ENCODE measurements at places on chromosomes 2 and 18. TPM values are rescaled to one million over a fixed set of nuclear protein-coding genes. Genes with fewer than 3 reads are reported as not detected.

GRCh38 chr2:218782528-218782844, 539 bp downstream of the CYP27A1 start:
- no peak overlapping the region for H3K27ac ChIP-seq
- H3K4me3 ChIP-seq = no peak overlapping the region
- H3K27me3 ChIP-seq = peaks cover 50% of the 10 kb centered on the region
- H3K4me1 ChIP-seq = peaks cover 4% of the 10 kb centered on the region
- H3K36me3 ChIP-seq = no peaks in the 10 kb centered on the region

- no peaks in the 10 kb centered on the region for H3K4me1 ChIP-seq
- no peaks in the 10 kb centered on the region for H3K36me3 ChIP-seq
- no peak overlapping the region for H3K27ac ChIP-seq
- no peaks in the 10 kb centered on the region for H3K27me3 ChIP-seq
Measured at GRCh38 chr2:191385416-191386160, 140.4 kb downstream of the MYO1B start.

- no peaks in the 10 kb centered on the region for H3K36me3 ChIP-seq
- no peaks in the 10 kb centered on the region for H3K27me3 ChIP-seq
- no peaks in the 10 kb centered on the region for H3K4me1 ChIP-seq
- no peak overlapping the region for H3K4me3 ChIP-seq
- DNase-seq = no peak
Measured at GRCh38 chr2:225842939-225843338, 443.4 kb downstream of the NYAP2 start.

- H3K4me1 ChIP-seq = no peaks in the 10 kb centered on the region
- H3K36me3 ChIP-seq = no peaks in the 10 kb centered on the region
- no peak overlapping the region for H3K27ac ChIP-seq
- no peak for DNase-seq
Measured at GRCh38 chr18:29154758-29155725, 978.1 kb upstream of the CDH2 start.

DNA sequence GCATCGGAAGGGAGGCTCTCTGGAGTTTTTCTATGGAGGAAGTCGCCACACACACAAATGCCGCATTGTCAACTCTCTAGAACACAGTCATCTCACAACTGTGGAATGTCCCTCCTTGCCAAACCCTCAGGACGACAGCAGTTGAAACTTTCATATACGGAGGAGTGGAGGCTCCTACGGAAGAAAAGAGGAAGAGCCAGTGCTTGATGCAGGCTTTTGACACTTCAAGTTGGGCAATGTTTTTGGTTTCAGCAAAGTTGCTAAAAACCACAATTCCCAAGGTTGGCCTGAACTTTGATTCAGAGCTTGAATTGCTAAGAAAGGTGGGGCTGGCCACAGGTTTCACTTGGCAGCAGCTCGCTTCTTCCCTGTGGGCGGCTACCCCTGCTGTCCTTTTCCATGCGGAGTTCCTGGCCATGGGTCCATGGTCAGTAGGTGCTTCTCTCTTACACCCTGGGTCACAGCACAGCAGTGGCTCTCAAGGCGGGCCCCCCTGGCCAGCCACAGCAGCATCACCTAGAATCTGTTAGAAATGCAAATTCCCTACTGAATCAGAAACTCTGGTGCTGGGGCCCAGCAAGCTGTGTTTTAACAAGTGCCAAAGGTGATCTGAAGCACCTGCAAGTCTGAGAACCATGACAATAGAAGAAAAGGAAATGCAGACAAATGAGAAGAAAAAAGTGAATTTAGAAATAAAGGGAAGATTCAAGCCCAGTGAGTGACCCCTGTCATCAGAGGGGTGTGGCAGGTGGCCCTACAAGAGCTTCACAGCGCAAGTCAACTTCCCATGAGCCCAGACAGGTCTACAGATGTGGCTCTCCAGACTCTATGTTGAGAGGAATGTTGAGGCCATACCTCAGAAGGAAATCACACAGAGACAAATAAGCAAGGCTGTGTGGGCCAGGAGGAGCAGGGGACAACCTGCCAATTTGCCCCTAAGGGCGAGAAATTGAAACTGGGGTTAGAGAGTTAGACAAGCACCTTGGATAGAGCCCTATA, 856.4 kb downstream of the RNF144A start:
- H3K27ac ChIP-seq = peak overlapping the region; percentile 62
- H3K4me1 ChIP-seq = peaks cover 21% of the 10 kb centered on the region

- H3K27ac ChIP-seq = no peak overlapping the region
- H3K4me3 ChIP-seq = no peak overlapping the region
- peaks cover 22% of the 10 kb centered on the region for H3K27me3 ChIP-seq
- no peak for DNase-seq
- no peaks in the 10 kb centered on the region for H3K36me3 ChIP-seq
Measured at GRCh38 chr2:205752924-205753323, 70.6 kb downstream of the NRP2 start.

DNA sequence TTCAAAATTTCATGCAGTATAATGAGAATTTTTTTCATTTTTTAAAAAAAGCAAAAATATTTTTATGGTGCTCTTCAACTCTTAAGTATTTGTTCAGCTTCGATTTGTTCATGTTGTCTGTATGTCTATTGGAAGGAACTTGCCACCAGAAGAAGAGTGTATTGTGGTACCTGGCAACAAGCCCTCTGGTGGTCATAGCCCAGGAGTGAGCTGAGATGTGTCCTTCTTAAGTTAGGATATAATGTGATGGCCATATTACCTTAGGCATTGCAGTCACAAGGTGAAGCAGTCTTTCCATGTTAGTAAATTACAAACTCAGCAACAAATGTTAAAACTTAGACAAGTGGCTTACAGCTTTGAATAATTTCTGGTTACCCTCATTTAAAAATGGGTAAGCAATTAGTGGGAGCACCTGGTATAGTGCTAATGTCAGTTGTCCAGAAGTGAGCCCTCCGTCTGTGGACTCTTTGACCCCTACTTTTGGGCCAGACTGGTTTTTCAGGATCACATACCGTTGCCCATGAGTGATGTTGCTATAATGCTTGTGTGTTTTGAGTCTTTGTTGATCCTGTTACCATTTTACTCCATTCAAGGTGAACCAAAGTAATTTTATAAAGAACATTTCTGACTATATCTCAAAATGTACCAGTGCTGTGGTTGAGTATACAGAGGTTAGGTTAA, 57.4 kb downstream of the MYO1B start:
- DNase-seq = no peak
- peaks cover 3% of the 10 kb centered on the region for H3K27me3 ChIP-seq
- no peak overlapping the region for H3K4me3 ChIP-seq
- H3K27ac ChIP-seq = no peak overlapping the region
- no peaks in the 10 kb centered on the region for H3K4me1 ChIP-seq
- H3K36me3 ChIP-seq = no peaks in the 10 kb centered on the region

DNA sequence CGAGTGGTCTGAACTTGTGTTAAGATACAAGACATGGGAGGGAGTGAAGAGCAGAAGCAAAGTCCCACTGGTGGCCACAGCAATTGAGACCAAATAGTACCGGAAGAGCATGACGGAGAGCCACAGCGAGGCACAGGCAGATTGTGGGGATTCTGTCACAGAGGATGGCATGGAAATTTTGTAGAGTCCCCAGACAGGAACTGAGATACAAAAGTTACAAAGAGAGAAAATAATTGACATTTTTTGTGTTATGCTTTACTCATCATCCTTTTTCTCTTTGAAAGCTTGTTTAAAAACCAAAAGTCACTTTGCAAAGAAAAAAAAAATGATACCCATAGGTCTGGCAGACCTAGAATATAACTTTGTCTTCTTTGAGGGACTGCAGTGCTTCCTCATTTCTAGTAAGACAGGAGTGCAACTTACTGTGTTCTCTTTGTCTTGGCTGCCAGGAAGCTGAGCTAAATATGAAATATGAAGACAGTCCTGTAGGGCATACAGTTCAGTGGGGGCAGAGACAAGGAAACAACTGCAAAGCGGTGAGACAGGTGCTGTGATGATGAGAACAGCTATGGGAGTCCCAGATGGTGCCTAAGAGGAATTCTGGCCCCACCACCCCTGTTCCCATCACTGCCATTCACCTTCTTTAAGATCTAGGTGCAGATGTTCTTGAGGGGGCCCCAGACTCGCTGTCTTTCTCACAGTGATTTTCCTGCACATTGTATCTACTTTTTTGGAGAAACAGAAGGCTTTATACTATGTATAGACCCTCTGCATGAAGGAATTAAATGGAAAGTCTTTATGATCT, 5.2 kb downstream of the ARHGAP25 start:
- H3K4me3 ChIP-seq = no peak overlapping the region
- H3K27ac ChIP-seq = peak overlapping the region; percentile 86
- H3K27me3 ChIP-seq = no peaks in the 10 kb centered on the region
- H3K4me1 ChIP-seq = peaks cover 71% of the 10 kb centered on the region
- DNase-seq = peak; percentile 29
- H3K36me3 ChIP-seq = peaks cover 59% of the 10 kb centered on the region

FKBP7 gene
- total RNA-seq = 3.6 TPM

MXD1 gene
- 7.7 TPM for total RNA-seq

DNA sequence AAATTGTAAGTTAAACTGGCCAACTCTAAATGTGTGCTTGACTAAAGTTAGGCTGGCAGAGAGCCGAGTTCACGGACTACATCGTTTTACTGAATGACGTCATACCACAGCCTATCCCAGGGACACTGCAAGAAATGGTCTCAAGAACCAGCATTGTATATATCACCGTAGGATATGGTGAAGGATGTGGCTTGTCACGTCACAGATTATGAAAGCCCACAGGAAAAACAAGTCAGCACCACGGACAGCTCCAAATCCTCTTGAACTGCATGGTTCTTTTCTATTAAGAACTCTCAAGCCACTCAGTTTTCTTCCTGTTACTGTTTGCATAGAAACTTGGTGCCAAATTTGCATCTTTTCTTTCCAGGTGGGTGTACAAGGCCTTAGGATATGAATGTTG, 85.1 kb upstream of the ACAA2 start:
- no peaks in the 10 kb centered on the region for H3K27me3 ChIP-seq
- H3K36me3 ChIP-seq = no peaks in the 10 kb centered on the region
- peaks cover 5% of the 10 kb centered on the region for H3K4me1 ChIP-seq
- no peak overlapping the region for H3K27ac ChIP-seq
- H3K4me3 ChIP-seq = no peak overlapping the region

- no peaks in the 10 kb centered on the region for H3K4me1 ChIP-seq
- no peak for DNase-seq
- no peaks in the 10 kb centered on the region for H3K27me3 ChIP-seq
- no peak overlapping the region for H3K27ac ChIP-seq
- no peaks in the 10 kb centered on the region for H3K36me3 ChIP-seq
Measured at GRCh38 chr2:1622521-1623200, 121.7 kb downstream of the PXDN start.

DNA sequence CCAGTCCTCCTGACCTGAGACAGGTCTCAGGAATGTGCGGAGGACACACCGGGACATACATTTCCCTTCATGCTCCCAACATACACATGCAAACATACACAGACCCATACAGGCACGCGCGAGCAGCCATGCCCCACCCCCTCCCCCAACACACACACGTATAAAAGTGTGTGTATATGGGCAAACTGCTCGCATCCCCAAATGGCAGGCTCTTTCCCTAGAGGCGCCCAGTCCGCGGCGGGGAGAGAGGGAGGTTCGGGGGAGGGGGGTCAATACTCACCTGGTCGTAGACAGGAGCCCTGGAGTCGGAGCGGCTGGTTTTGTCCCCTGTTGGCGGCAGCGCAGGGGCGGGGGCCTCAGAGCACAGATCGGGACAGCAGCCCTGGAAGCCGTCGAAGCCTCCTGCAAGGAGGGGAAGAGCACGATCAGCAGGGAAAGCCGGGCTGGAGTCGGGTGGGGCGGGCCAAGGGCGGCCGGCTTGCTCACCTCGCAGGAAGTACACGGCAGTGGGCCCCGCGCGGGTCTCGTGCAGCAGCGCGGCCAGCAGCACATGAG, 682 bp downstream of the DUSP2 start:
- peaks cover 16% of the 10 kb centered on the region for H3K36me3 ChIP-seq
- peak overlapping the region; percentile 88 for H3K4me3 ChIP-seq
- DNase-seq = peak; percentile 47

DNA sequence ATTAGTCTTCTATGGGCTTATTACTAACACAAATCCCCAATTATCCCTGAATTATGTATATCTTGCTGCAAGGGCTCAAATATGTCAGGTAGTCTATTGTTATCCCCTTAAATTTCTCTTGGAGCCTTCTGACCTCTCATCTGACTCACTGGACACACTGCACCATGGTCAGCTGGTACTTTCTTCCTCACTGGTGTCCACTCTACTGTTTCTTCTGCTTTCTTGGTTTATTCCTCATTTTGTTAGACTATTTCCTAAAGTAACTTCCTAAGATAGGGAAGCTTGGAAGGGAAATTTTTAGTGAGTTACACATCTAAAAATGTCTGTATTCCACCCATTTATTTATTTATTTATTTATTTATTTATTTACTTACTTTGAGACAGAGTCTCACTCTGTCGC, 26.5 kb downstream of the WDR35 start:
- H3K27me3 ChIP-seq = no peaks in the 10 kb centered on the region
- H3K36me3 ChIP-seq = no peaks in the 10 kb centered on the region
- DNase-seq = no peak
- H3K4me1 ChIP-seq = no peaks in the 10 kb centered on the region
- no peak overlapping the region for H3K4me3 ChIP-seq
- H3K27ac ChIP-seq = no peak overlapping the region

DNA sequence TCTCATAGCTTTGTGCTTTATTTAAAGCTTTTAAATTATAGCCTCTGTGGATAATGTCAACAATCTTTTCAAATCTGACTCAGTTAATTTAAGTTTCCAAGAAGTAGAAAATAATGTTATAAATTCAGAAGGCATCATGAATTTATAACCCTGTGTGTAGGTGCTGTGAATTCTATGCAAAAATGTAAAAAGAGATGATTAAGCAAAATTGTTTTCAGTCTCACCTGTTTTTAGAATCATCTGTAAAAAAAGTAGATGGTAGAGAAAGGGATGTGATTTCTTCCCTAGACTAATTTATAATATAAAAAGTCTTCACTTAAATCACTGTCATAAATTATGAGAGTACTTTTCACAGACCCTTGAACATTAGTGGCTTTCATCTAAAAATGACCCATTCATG, 85.6 kb upstream of the NOSTRIN start:
- H3K36me3 ChIP-seq = peaks cover 11% of the 10 kb centered on the region
- H3K27ac ChIP-seq = no peak overlapping the region
- no peak for DNase-seq
- no peak overlapping the region for H3K4me3 ChIP-seq
- peaks cover 20% of the 10 kb centered on the region for H3K4me1 ChIP-seq
- no peaks in the 10 kb centered on the region for H3K27me3 ChIP-seq

DNA sequence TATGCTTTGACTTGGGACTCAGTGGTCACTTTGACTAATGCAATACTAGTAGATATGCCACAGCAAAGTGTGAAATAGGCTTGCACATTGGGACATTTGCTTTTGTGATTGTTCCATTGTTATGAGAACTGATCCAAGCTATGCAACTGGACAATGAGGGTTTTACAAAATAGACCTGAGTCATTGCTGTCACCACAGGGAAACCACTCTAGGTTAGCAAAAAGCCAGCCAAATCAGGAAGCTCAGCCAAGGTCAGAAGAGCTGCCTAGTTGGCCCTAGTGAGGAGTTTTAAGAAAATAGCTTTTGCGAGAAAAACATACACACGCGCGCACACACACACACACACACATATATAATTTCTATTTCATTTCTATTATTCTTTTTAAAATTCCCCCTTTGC, 452.4 kb upstream of the CDH7 start:
- no peaks in the 10 kb centered on the region for H3K27me3 ChIP-seq
- no peak overlapping the region for H3K4me3 ChIP-seq
- H3K4me1 ChIP-seq = no peaks in the 10 kb centered on the region
- H3K36me3 ChIP-seq = no peaks in the 10 kb centered on the region

- no peaks in the 10 kb centered on the region for H3K36me3 ChIP-seq
- no peak for DNase-seq
- no peak overlapping the region for H3K4me3 ChIP-seq
- no peaks in the 10 kb centered on the region for H3K27me3 ChIP-seq
- H3K4me1 ChIP-seq = no peaks in the 10 kb centered on the region
Measured at GRCh38 chr2:35530615-35531135, 824.9 kb upstream of the CRIM1 start.

- no peaks in the 10 kb centered on the region for H3K4me1 ChIP-seq
- no peak overlapping the region for H3K4me3 ChIP-seq
- peaks cover 13% of the 10 kb centered on the region for H3K27me3 ChIP-seq
Measured at GRCh38 chr2:128361376-128362131, 42.9 kb upstream of the HS6ST1 start.
